ENCODE measurements at places on chromosomes 4 and X. TPM values are rescaled to one million over a fixed set of nuclear protein-coding genes. Genes with fewer than 3 reads are reported as not detected.
A peak's percentile ranks its signal among the peaks of the same experiment; 100 is the strongest.

DNA sequence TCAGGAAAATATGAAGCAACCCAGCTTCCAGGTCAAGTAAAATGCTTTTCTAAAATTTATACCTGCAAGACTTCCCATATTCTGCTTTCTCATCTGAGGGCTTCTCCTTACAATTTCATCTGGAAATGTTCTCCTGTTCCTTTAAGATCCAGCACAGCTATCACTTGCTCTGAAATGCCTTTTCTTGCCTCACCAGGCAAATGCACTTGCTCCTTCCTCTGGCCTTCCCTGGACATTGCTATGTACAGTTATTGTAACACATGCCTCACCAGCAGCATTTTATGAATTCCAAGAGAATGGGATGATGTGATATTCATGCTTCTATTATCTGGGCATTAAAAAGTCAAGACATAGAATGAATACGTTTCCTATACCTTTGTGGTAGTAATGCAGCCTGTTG, 842.1 kb upstream of the INTU start:
- no peaks in the 10 kb centered on the region for H3K36me3 ChIP-seq
- peak; percentile 10 for DNase-seq
- H3K4me1 ChIP-seq: no peaks in the 10 kb centered on the region
- H3K4me3 ChIP-seq: no peak overlapping the region
- no peaks in the 10 kb centered on the region for H3K27me3 ChIP-seq

The DDX60 gene
- total RNA-seq: 5.8 TPM

DNA sequence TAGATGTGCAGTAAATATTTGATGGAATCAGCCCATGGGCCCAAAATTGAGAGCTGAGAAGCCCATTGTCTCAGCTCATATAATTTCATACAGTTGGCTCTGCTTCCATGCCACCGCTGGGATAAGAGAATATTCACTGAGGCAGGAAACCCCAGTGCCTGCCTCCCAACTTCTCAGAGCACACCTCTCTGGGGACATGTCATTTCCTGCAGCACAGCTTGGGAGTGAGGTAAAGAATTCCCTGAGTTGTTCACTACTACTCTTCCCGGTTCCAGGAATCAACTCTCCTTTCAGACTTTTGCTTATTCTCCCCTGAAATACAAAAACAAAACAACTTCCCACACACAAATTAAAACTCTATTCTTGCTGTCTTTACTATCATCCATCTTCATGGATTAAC, 389.3 kb downstream of the MAPK10 start:
- H3K36me3 ChIP-seq: no peaks in the 10 kb centered on the region
- H3K27ac ChIP-seq: no peak overlapping the region
- no peaks in the 10 kb centered on the region for H3K4me1 ChIP-seq
- DNase-seq: no peak
- no peak overlapping the region for H3K4me3 ChIP-seq
- no peaks in the 10 kb centered on the region for H3K27me3 ChIP-seq

DNA sequence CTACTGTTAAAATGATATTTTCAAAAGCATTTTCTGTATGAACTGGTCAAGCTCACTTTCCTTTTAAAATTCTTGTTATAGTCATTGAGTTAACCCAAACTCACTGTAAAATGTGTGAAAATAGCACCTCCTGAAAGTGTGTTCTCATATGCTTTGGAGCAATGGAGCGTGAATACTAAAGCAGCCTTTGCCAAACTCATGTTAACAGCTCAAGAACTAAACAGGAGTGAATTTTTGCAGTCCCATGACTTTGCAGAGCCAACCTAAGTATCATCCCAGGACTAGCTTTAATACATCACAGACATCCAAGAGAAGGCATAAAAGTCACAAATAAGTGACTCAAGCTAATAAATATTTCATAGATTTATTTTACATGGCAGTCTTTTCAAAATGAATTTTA, 2.3 kb downstream of the AMMECR1 start:
- H3K4me1 ChIP-seq: peaks cover 3% of the 10 kb centered on the region
- no peaks in the 10 kb centered on the region for H3K27me3 ChIP-seq
- DNase-seq: peak; percentile 19
- H3K27ac ChIP-seq: no peak overlapping the region
- H3K36me3 ChIP-seq: no peaks in the 10 kb centered on the region
- H3K4me3 ChIP-seq: peak overlapping the region; percentile 81

GRCh38 chr4:116636917-116637316, 448.5 kb downstream of the TRAM1L1 start:
- no peaks in the 10 kb centered on the region for H3K36me3 ChIP-seq
- no peaks in the 10 kb centered on the region for H3K4me1 ChIP-seq
- peaks cover 3% of the 10 kb centered on the region for H3K27me3 ChIP-seq
- DNase-seq: no peak
- H3K4me3 ChIP-seq: no peak overlapping the region

DNA sequence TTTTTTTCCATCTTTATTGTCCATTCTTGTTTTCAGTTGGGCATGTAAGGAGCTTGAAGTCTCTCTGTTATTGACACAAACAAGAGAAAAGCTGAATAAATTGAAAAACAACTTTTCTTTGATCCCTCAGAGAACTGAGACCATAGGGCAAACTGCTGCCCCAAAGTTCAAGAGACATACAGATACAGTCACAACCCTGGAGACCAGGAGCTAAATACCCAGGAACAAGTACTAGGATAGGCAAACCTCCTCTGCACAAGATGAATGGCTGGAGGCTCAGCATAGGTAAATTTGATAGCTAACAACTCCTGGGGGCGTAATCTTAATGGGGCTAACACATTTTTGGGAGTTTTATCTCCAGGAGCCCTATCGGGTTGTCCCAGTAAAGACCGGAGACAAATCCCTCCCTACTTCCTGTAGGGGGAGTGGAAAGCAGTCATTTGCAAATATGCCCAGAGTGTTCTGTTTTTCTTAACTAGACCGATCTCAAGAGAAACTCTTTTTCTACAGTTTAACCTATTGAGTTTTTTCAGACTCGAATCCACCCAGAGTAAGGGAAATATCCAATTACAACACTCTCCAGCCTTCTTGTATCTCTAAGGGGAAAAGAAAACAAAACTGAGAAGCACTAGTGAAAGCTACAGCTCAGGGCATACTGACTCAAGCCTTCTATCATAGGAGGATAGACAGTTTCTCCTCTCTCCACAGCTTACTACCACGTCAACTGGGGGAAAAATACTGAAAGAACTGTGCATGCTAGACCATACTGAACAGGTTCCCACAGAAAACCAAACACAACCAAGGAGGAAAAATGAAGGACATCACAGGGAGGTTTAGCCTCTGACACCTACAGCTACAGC, 23.1 kb downstream of the MAGEA8 start:
- no peak overlapping the region for H3K4me3 ChIP-seq
- H3K27ac ChIP-seq: no peak overlapping the region
- no peaks in the 10 kb centered on the region for H3K27me3 ChIP-seq

The PCDH7 gene
- 206 TPM for total RNA-seq

The PTPN13 gene
- 29.2 TPM for total RNA-seq

All from cardiac muscle cell (in vitro differentiated cells and primary cell).